ENCODE measurements at places on chromosomes 1 and 21. TPM values are rescaled to one million over a fixed set of nuclear protein-coding genes. Genes with fewer than 3 reads are reported as not detected.
A peak's percentile ranks its signal among the peaks of the same experiment; 100 is the strongest.

DNA sequence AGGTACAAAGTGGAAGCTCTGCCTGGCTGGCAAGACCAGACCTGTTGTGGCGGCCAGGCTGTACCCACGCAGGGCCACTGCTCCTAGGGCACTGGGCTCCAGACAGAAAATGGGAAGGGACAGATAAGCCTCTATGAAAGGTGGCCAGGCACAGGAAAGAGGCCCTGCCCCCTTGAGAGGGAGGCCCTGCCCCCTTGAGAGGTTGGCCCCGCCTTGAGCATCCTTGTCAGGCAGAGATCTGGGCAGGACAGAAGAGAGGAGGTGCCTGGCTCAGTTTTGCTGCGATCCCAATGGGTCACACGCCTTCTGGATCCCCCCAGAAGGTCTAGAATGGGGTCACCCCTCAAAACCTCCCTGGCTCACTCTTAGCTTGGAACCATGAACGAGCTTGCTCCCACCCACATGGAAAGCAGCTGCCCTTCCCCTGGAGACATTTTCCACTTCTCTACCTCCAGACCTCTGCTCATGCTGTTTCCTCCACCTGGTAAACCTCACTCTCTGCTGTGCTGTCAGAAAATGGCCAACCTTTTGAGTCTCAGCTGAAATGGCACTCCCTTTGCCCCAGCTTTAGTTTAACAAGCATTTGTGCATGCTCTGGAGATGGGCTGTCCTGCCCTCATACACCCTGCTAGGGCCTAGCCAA lies 17.5 kb upstream of the ECE1 start:
- DNase-seq: no peak

DNA sequence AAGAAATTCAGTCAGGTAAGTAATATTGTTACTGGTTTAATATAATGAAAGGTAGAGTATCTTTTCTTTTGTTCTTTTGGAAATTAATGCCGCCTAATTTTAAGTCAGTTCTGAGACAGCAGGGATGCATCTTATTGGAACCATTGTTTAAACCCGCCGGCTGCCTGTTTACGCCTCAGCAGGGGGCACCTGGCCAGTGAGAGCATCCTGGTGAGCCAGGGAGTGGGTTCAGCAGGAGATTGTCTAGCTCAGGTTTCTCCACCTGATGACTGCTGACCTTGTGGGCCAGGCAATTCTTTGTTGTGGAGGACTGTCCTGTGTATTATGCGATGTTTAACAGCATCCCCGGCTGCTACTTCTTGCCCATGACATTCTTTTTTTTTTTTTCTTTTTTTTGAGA lies 30.2 kb downstream of the CHAF1B start:
- DNase-seq: no peak

GRCh38 chr1:205630651-205631009 lies 1.2 kb downstream of the ELK4 start:
- DNase-seq: no peak

DNA sequence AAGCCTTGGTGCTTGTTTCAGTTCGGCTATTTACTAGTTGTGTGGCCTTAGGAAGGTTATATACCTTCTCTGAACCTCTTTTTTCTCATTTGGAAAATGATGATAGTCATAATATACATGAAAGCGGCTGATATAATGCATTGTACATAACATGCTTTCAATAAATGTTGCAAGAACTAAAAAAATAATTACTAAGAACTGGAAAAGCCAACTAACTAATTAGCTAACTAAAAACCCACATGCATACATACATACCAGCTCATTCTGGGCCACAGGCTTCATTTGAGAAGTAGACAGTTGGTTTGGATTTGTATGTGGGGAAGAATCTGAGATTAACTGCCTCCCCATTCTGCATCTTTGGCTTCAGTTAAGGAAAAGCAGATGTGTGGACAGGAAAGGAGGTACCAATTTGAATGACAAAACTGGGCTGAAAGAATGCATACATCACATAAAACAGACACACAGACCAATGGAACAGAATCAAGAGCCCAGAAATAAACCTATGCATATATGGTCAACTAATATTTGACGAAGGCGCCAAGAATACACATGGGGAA lies 217.9 kb downstream of the TM2D1 start:
- no peak for DNase-seq

DNA sequence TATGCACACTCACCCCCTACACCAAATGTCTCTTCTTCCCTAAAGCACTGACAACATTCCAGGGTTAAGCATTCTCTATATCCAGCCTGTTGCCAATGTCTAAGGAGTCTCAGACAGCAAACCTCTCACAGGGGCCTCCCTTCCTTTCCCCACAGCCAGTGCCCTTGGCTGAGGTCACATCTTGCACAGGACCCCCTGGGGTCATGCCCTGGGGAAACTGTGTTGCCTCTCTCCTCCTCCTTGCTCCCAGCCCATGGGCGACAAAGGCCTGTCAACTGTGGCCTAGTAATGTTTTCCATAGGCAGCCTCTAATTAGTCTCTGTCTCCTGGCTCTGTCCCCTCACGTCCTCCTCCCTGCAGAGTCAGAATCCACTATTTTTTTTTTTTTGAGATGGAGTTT lies 54.6 kb downstream of the NENF start:
- DNase-seq: no peak

DNA sequence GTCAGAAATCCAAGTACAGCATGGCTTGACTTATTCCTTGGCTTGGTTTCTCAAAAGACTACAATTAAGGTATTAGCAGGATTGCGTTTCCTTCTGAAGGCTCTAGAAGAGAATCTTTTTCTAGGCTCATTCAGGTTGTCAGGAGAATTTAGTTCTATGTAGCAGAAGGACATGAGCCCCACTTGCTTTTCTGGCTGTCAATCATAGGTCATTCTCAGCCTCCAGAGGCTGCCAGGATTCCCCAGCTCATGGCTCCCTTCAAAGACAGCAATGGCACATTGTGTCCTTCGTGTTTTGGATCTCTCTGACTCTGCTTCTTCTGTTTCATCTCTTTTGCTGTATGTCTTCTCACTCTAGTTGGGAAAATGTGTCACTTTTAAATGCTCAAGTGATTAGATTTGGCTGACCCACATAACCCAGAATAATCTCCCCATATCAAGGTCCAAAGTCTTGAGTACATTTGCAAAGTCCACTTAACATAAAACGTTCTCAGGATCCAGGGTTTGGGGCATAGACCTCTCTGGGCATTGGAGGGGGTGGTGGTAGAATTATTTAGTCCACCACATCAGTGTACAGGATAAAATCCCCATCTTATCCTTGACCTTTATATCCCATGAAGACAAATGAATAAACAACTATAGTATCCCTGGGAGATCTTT lies 126.7 kb upstream of the BCL9 start:
- DNase-seq: no peak

DNA sequence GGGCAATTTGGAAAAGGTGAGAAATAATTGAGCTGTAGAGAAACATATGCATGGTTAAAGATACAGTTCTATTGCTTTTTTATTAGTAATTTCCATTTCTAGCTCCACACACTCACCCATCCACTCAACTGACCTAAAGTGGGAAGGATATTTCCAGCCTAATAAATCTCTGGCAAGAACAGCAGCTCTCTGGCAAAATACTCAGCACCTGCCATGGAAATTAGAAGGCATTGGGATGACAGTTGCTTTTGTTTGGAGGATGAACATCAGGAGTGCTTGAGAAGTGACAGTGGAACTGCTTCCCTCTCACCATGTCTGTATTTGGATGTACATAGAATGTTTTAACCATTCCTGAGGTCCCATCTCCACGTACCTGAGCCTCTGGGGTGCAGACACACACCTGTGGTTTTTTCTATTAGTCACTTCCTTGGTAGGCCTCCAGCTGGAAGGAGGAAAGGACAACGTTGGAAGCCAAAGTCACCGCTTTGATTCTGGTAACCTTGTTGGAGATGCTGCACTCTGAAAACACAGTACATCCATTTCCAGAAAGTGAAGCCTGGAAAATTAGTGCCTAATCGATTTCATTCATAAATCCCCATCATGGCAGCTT lies 62.3 kb upstream of the RUNX1 start:
- DNase-seq: peak; percentile 76

DNA sequence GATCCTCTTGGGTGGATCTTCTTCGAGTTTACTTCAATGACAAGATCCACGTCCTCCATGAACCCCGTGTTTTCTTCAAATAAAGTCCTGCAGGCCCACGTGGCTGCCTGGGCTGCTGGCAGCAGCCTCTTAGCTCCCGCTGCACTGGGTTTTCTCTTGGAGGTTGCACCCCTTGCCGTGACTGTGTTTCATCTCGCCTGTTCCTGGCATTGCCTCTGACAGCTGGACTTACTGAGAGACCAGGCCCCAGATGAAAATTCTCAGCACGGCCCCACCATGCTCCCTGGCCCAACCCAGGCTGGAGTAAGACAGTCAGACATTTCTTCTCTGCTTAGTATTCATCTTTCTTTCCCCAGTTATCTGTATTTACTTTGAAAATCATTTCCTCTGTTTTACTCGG lies 274.8 kb upstream of the RUNX1 start:
- DNase-seq: no peak

DNA sequence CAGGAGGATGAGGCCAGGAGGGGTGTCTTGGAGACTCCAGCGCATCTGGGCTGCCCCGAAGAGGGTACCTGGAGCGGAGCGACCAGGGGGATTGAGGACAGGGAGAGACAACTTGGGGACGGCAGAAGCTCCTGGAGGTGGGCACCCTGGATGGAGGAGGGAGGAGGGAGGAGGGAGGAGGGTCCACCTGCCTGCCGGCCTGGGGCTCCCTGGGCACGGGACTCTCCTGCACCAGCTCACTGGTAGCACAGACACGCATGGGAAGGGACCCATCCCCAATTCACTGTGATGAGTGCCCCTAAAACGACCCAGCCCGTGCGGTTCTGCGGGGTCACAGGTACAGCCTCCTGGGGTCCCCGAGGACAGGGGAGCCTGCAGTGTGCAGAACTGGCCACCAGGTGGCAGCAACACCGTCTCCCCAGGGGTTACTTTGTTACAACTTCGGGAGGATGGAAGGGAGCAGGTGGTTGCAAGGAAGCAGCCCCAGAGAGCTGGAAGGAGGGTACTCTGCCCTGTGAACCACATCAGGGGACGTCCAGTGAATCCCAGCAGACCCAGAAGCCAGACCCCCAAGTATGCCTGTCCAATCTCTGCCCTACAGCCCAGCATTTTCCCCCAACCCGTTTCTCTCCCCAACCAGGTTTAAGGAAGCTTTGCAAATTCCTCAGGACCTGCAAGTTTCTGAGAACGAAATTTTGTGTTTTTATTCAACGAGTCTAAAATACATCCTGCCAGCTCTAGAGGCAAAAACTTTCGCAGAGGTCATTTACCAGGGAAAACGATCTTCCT lies 482.4 kb downstream of the NPHP4 start:
- DNase-seq: peak; percentile 3

DNA sequence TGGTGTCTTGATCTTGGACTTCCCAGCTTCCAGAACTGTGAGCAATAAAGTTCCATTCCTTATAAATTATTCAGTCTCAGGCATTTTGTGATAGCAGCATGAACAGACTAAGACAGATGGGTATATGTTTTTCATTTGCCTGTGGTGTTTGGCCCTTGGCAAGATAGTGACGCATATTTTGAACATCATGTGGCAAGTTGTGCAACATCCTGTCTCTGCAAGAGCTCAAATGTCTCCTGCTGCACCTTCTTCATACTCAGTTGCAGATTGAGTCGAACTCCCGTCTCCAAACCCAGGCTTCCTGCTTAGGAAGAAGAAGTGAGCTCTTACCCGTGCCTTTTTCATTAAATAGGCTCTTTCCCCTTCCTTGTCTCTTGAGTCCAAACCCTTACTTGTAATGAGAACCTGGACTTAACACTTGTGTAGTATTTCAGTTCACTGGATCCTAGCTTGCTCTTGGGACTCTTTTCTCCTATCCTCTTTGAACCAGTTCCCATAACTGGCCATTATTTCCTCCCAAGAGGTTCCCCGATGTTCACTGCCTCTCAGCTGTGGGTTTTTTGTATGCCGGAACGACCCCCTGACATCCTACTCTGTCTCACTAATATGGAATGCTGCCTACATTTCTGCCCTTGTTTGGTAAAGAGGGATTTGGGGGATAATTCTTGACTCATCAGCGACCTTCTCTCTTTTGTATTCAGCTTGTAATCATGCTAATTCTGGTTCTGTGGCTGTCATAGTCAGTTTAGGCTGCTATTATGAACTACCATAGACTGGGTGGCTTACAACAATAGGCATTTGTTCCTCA lies 125.0 kb upstream of the KCNK2 start:
- DNase-seq: peak; percentile 92

DNA sequence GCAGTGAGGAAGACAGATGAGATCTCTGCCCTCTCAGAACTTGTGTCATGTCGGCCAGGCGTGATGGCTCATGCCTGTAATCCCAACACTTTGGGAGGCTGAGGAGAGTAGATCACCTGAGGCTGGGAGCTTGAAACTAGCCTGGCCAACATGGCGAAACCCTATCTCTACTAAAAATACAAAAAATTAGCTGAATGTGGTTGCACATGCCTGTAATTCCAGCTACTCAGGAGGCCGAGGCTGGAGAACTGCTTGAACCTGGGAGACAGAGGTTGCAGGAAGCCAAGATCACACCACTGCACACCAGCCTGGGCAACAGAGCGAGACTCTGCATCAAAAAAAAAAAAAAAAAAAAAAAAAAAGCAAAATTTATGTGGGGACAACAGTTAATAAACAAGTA lies 40.9 kb upstream of the RALGPS2 start:
- DNase-seq: peak; percentile 11

The CD164L2 gene
- 1.7 TPM for total RNA-seq

The SLC45A1 gene
- total RNA-seq: 0.54 TPM

The HES4 gene
- total RNA-seq: 24.7 TPM

The CFHR1 gene
- total RNA-seq: not detected

The ENTREP3 gene
- 55.6 TPM for total RNA-seq

The PKLR gene
- not detected for total RNA-seq
